ENCODE measurements at places on chromosomes 2 and 18.

- DNase-seq: no peak
These were observed 82.4 kb upstream of the CAVIN2 start for GRCh38 chr2:191929288-191929687.

- no peak for DNase-seq
These were observed 89.1 kb upstream of the LHCGR start for GRCh38 chr2:48844417-48845155.

DNA sequence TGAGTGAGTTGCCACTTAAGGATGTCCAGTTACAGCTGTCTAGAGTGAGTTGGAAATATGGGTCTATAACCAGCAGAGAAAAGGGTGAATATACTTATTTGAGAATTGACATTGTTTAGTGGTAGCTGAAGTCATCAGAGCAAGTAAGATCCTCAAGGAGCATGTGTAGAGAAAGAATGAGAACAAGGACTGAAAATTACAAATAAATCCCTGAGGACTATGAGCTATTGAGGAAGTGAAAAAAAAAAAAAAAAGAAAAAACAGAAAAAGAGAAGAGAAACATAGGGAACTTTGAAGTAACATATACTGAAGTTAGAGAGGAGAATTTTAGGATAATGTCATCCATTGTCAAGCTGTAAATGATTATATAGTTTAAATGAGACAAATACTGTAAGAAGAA, 134.0 kb upstream of the CCDC68 start:
- DNase-seq: no peak

GRCh38 chr2:240172071-240172895, 31.8 kb upstream of the OTOS start:
- no peak for DNase-seq

DNA sequence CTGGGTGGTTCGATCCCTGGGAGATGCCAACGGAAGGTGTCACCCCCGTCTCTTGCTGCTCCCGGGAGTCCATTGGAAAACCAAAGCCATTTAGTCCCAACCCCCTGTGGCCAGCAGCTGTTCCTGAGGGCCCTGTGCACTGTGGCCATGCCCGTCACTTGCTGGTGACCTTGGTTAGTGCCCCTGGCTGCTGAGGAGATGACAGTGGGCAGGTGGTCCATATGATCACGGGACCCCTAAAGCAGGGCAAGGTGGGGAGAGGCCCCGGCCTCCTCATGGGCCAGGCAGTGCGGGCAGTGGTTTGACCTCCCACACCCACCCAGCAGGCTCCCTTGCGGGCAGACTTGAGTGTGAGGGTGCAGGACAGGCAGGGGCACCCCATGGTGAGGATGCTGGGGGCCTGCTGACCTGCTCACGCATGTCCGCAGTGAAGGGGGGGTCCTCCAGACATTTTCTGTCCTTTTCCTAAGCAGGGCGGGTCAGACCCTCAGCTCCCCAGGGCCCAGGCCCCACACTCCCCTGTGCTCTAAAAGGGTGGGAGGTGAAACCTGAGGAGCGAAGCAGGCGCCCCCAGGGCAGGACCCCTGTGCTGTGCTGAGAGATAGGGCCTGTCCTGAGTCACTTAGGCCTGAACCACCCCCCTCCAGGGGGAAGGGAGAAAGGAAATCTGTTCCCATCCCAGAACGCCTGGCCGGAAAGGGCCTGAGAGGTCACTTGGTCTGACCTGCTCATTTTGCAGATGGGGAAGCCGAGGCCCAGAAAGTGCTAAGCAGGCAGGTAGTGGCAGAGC, 6.8 kb downstream of the ITM2C start:
- DNase-seq: no peak

- no peak for DNase-seq
These were observed 22.2 kb downstream of the METAP1D start for GRCh38 chr2:172021955-172022354.

- no peak for DNase-seq
These were observed 32.8 kb downstream of the SOWAHC start for GRCh38 chr2:109646961-109647360.

GRCh38 chr2:112725545-112726457, 5.0 kb downstream of the NT5DC4 start:
- DNase-seq: no peak

DNA sequence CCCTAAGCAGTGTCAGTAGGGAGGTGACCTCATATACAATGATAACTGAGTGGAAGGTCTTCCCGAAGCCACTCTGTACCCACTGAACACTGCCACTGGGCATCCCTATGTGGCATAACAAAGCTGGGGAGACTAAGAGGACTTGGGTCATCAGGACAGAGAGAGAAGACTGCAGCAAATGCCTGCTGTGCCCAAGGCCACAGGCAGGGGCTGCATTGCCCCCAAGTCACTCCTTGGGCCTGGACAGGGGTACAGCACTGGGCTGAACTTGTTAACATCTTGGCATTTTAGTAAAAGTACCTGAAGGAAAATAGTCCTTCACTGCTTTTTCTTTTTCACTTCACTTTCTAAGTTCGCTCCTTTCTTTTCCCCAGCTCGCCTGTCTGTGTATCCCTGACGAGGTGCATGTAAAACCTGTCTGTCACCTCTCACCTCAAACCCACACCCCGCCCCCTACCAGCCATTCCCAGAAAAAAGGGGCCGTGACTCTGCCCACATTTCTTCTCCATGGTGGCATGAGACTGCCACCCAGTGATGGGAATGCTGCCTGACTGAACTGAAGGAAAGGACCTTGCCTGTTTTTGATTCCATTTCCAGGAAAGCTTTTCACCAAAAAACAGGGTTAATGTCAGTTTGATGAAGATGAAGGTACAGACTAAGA, 62.9 kb downstream of the MTHFD2 start:
- no peak for DNase-seq

DNA sequence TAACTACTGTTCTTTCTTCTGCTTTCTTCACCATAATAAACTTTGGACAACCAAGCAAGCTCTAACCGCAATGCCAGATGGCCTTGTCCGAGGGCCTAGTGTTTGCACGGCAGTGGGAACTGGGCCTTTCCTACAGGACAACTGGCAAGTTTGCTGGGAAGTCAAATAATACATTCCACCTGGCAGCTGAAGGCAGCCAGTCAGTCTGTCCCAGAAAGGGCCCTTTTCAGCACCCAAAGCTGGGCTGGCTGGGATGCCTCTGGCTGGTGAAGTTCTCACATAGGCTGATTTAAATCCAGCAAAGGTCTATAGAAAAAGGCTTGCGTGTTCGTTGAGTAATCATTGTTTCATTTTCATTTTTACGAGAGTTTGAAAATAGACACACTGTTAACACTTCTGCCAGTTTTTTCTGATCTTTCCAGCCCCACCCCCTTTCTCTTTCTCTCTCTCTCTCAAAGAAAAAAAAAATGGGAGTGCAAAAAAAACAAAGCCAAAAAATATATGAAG, 110.0 kb upstream of the EPAS1 start:
- DNase-seq: peak; percentile 21

- DNase-seq: no peak
These were observed 201.8 kb upstream of the LYPD1 start for GRCh38 chr2:132871831-132872230.

GRCh38 chr18:57002627-57003026, 144.3 kb upstream of the BOD1L2 start:
- no peak for DNase-seq

- no peak for DNase-seq
These were observed 73.6 kb upstream of the NCK2 start for GRCh38 chr2:105671156-105671555.

- DNase-seq: no peak
These were observed 6.9 kb downstream of the GMPPA start for GRCh38 chr2:219505585-219505984.

GRCh38 chr2:62084801-62085200, 111.1 kb upstream of the B3GNT2 start:
- DNase-seq: no peak

DNA sequence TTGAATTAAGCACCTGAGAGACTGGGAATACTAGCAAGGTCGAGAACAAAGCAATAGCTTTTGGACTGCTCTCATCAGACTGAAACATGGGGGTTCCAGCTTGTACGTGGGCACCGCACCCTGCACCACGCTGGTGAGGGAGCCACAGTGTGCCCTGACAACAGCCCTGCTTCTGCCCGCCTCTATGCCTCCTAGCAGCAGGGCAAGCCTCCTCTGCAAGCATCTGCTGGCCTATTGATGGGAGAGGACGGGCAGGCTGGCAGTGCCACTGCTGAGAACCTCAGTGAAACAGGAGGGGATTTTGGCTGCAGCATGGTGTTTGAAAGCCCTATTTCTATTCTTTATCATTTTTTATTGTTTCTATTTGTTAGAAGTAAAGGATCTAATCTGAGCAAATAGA, 146.1 kb upstream of the OTOS start:
- DNase-seq: no peak

DNA sequence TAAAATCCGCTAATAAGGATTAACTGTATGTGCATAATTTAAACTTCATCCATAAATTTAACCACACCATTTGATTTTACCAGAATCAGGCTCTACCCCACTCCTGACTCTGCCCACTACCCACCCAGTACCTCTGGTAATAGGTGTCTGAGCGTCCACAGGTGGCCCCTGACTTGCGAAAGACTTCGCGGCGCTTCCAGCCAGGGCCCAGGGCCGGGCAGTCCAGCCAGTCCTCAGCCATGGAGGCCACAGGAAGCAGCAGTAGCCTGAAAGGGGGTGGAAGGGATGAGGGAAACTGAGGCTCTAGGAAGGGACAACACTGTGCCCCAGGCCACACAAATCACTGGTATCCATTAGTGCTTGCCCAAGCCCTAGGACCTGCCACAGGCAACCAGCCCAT, 1.6 kb downstream of the MBD1 start:
- DNase-seq: no peak

DNA sequence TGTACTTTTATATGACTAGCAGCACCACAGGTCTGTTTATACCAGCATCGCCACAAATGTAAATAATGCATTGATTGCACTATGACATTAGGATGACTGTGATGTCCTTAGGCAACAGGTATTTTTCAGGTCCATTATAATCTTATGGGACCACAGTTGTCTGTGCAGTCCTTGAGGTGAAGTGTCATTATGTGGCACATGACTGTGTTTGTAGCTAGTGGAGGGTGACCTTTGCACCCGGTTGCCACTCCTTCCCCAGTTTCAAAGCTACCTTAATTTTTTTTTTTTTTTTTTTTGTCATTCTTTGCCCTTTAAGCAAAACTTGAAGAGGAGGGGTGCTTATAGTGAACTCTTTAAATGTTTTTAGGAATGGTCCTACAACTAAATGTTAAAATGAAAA, 386.4 kb downstream of the THSD7B start:
- DNase-seq: no peak

DNA sequence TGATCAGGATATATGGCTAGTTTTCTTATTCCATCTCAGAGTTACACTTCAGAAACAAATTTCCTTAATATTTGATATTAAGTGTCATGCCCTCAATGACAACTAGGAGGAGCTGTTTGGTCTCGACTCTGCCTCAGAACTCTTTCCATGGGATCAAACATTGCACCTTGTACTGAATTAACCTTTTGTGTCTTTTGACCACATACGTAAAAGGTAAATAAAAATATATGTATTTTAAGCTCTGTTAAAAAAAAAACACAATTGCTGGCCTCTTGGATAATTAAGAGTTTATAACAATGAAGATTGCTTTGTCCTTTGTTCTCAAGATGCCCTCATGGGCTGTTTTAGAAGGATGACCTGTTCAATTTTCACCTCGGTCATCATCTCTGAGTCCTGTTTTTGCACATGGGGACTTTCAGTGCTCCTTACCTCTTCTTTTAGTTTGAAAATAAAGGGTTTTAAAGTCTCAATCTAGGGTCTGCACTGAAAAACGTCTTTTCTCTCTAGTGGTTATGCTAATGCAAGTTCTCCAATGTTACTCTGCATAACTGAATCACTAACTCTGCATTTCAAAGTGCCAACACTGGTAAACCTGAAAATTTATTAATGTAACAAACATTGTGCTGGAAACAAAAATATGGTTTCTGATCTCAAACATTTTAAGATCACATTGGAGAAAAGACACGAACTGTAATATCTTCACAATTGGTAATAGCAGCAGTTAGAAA, 18.8 kb upstream of the FN1 start:
- DNase-seq: no peak

DNA sequence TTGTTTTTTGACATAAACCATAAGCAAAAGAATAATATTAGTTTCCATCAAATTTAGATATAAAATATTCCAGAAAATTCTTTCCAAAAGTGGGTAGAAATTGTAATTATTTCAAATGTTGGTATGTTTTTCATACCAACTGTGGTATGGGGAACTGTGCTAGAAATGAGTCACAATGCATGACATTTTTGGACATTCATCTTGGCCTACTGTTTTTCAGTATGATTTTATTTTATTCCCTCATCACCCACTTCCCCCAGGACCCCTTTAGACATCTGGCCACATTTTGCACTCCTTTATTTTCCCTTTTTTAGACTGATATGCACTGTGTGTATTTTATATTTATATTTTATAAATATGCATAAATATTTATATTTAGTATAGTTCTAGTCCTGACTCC, 97.1 kb downstream of the DPP4 start:
- DNase-seq: no peak

DNA sequence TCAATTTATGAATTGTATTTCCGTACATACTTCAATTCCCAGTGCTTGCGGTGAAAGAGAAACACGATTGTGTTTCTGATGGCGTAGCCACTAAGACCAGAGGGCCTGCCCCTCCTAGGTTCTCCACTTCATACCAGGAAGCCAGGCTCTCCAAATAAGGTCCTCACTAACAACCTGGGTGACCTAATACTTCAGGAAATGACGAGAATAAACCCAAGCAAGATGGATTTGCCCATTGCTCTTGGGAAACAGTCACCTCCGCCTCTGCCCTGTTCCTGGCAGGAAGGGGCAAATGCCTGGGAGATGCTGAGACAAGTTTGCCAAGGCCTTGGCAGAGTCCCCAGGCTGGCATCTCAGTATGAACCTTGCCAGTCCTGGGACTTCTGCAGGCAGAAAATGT, 41.8 kb downstream of the TTC32 start:
- DNase-seq: no peak

GRCh38 chr2:88210132-88211002, 40.2 kb downstream of the THNSL2 start:
- DNase-seq: no peak

GRCh38 chr2:53235836-53236582, 531.6 kb upstream of the CHAC2 start:
- no peak for DNase-seq

DNA sequence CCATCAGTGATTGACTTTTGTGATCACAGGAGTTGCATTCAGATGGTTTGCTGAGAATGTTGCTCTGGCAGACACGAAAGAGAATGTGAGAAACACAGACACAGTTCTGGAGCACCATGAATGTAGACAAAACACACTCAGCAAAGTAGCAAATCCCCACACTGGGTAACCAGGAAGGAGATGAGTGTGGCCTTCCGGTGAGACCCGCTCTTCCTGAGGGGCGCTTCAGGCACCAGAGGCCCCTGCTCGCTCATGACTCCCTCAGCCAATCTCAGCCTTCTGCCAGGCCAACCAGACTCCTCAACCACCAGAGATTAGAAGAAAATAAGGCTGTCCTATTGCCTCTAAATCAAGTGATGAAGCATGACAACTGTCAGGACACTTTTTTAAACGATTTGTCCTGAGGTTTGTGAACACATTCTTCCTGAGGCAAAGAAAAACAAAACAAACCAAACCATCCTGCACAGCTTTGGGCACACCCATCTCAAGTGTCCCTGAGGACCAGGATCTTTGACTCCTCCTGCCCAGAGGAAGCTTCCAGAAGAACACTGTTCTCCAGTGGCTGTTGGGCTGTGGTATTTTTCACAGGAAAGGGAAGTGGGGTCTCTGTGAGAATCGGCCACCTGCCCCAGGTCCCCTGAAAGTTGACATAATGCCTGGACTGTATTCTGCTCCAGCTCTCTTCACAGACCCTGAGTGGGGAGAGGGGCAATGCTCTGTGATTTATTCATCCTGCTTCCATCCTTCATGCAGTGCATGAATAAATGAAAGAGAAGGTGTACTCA, 152.8 kb downstream of the BCL11A start:
- no peak for DNase-seq

GRCh38 chr2:168853471-168853870, 36.8 kb downstream of the SPC25 start:
- no peak for DNase-seq
